ENCODE measurements at places on chromosomes 5 and 9.

DNA sequence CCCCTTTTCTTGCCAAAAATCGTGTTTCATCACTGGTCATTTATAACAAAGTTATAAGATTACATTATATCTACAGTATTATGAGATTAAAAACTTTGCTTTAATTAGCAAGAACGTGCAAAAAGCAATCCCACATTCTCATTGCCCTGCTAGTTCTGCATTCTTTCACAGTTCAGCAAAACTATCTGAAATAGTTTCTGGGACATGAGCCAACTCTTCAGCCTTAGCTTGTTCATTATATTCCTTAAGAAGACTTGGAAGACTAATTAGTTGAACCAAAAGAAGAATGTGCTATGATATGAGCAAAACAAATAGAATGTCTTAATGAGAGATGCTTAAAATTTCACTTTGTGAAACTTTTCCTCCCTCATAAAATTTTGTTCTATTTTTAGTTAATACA, 76.7 kb downstream of the ITGA1 start:
- no peak for DNase-seq

GRCh38 chr9:27059412-27059811, 49.6 kb upstream of the TEK start:
- DNase-seq: no peak

DNA sequence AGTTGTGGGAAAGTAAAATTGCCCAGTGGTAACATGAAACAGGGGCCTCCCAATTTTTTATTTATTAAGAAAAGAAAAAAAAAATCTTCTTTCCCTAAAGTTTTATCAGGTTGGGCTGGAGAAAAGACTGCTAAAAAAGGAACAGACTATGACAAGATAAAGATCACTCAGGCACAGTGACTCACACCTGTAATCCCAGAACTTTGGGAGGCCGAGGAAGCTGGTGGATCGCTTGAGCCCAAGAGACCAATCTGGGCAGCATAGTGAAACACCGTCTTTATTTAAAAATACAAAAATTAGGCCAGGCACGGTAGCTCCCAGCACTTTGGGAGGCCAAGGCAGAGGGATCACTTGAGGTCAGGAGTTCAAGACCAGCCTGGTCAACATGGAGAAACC, 312.5 kb downstream of the CETN3 start:
- no peak for DNase-seq

DNA sequence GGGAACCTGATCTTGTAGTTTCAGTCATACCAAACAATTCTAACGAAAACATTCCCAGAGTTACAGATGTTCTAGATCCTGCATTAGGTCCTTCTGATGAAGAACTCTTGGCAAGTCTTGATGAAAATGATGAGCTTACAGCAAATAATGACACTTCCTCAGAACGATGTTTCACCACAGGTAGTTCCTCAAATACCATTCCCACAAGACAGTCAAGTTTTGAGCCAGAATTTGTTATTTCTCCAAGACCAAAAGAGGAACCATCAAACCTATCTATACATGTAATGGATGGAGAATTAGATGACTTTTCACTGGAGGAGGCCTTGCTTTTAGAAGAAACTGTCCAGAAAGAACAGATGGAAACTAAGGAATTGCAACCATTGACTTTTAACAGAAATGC, 21.0 kb downstream of the RMI1 start:
- DNase-seq: no peak

- DNase-seq: no peak
Measured at GRCh38 chr5:135488727-135489465, 36.7 kb upstream of the TIFAB start.

DNA sequence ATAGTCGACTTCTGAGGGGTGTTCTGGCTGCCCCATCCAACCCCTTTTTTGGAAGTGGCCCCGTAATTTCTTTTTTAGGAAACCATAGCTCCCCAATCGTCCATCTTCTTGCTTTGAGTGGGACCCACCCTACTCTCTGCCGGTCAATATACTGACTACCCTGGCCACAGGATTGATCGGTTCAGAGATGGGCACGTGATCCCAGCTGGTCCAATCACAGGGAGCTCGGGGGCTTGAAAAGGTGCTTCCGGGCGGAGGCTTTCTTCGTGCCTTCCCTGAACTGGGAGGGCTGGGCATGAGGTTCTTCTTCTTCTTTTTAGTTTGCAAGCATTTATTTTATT, 78.7 kb upstream of the SH3PXD2B start:
- DNase-seq: no peak

- no peak for DNase-seq
Measured at GRCh38 chr5:135724617-135725016, 109.8 kb upstream of the SLC25A48 start.

- DNase-seq: peak; percentile 48
Measured at GRCh38 chr5:168947212-168947868, 353.6 kb downstream of the SLIT3 start.

DNA sequence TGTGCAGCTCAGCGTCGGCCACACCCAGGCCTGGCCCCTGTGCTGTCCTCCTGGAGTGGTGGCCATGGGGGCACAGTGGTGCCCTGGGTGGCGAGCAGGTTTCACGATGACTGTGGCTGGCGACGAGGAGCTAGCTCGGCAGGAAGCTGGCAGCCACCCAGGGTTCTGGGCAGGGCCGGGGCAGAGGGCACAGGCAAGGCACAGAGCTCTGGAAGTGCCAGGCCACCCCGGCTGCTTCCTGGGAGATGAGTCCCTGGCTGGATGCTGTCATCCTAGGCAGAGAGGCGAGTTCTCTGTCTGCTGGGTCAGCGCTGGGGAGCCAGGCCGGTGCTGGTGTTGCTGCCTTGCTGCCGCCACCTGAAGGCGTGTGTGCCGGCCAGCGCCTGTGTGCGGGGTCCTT, 51.7 kb downstream of the RXRA start:
- no peak for DNase-seq

GRCh38 chr5:89293810-89294209, 410.8 kb upstream of the MEF2C start:
- DNase-seq: no peak

GRCh38 chr9:110049699-110050450, 158.1 kb downstream of the C9orf152 start:
- DNase-seq: peak; percentile 46

DNA sequence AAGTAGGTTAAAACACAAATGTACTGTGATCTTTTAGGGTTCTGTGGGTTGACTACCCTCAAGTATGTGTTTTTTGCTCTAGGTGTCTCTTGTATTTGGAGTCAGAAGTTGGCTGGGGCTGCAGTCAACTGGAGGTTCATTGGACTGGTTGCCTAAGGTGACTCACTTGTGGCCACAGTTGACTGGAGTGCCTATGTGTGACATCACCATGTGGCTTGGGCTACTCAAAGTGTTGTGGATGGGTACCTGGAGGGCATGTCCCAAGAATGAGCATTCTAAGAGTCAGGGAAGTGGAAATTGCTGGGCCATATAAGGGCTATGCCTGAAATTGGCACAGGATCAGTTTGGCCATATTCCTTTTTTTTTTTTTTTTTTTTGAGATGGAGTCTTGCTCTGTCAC, 27.4 kb downstream of the SNX30 start:
- no peak for DNase-seq

Measured in DND-41 (cell line).